ENCODE measurements at places on chromosomes 7 and 10.
A peak's percentile ranks its signal among the peaks of the same experiment; 100 is the strongest.

- DNase-seq: peak; percentile 98
These were observed at the start of gene SHOC2 for GRCh38 chr10:110919349-110919931. Gene SHOC2 (plus strand): TSS chr10:110919604. CDS start chr10:110964359, 44,755 bp downstream.

DNA sequence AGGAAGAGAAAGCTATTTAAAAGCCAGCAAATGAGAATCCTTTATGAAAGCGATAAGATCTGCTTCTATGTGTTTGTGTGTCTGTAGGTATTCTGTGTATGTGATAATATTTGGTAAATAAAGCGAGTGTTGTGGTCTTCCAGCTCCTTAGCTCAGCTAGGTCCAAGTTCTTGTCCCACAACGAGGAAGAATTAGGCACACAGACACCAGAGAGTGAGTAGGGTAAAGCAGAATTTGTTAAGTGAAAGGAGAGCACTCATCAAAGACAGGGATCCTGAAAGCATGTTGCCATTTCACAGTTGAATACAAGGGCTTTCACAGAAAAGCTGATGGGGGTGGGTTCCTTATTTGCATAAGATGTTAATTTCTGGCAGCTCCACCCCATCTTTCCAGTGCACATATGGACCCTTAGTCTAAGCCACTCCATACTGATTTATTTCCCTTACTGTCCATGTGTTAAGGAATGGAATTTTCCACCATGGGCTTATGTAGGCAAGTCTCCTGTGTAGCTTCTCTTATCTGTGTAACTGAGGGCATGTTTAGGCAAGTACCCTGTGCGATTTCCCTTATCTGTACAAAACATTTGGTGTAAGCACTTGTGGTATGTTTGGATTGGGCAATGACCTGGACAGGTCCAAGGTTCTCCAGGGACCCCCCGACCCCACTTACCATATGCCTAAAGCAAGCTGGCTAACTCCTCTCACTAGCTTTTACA lies 165.9 kb upstream of the VIPR2 start:
- no peak for DNase-seq

DNA sequence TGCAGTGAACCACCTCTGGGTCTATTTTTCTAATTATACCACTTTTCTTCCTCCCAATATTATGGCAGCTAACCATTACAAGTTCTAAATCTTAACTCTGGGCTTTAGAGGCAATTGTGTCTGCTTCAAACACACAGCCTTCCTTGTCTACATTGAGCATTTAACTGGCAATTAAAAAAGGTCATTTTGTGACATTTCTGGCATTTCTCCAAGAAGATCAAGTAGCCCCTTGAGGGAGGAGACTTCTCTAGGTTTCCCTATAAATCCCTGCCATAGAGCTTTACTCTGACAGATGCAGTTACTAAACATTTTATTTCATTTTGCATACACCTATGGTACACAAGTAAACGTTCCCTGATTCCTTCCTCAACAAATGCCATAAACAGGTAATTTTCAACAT lies 33.4 kb upstream of the FAM133B start:
- DNase-seq: no peak

GRCh38 chr7:102988631-102989560 lies 76.1 kb downstream of the LRRC17 start:
- DNase-seq: no peak

GRCh38 chr10:85008488-85009184 lies 680.2 kb downstream of the CCSER2 start:
- no peak for DNase-seq

DNA sequence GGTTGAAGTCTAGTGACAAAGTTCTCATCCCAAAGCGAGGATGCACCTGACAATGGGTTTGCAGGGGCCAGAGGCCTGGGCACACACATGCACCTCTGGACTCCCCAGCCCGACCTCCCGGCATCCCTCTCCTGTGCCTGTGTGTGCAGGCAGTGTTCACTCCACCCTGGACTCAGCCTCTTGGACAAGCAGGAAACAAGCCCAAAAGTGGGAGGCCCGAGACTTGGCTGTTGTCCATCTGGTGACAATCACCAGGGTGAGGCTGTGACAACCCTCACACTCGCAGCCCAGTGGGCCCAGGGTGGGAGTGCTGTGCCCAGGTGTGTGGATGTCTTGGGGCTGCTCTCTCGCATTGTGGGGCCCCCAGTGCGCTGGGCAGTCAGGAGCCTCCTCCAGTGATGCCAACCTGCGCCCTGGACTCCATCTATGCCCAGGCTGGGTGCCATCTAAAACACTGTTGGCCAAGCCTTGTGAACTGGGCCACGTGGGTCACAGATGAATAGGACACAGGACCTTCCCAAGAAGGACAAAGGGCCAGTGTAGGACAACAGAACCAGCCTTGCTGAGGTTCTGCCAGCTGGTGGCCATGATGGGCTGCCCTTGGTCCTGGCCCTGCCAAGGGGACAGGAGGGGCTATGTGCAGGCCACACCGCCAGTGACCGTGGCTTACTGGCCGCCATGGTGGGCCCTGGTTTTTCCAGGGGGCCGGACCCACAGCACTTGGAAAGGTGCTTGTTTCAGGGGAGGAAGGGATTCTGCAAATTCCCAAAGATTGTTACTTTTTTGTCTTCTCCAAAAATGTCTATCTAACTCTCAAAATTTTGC lies 144.3 kb downstream of the TCERG1L start:
- no peak for DNase-seq

GRCh38 chr7:111855842-111856227 lies 293.5 kb upstream of the IMMP2L start:
- DNase-seq: no peak

GRCh38 chr7:31475368-31475767 lies 38.5 kb upstream of the ITPRID1 start:
- DNase-seq: no peak

- no peak for DNase-seq
These were observed 49.6 kb downstream of the KCNH2 start for GRCh38 chr7:150928541-150928940.

DNA sequence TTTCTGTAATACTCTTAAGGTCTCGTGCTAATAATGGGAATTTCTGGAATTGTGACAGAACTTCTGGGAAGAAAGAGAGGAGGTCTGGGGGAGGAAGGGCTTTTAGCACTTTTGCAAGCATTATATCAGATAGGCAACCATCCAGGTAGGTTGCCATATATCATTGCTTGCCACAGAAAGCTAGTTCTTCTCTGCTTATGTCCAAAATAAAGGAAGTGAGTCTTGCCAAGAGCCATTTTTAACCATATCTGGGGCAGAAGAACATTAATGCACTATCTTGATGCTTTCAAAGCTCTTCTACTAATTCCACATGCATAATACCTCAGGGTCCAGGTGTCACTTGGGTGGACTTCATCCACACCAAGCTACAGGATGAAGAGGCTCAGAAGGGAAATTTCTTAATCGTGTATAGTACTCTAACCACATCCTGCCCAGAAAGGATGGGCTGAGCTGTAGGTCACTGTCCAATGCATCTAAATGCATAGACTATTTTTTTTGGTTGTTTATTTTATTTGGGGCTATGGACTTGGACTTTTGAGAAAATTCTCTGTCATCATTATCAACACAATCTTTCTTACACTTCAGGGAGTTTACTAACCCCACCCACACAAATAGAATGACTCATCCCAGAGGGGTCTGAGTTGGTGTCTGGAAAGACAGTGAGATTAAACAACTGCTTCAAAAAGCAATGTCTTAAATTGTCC lies 68.9 kb upstream of the ADO start:
- no peak for DNase-seq

DNA sequence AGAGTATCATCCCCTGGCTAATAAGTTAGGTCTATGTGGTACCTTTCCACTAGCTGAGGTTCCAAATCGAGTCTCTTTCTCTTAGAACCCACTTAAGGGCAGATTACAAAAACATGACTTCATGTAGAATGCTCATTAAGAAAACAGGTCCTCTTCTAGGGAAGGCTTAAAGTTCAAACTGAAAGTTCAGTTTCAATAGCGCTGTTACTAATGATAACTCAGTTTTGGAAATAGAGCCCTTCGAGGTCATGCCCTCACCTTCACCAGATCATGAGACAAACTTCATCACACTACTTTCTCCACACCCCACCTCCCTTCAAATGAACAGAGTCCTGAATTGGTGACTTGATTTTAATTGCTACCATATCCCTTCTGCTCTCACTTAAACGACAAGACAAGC lies 26.2 kb downstream of the HGF start:
- no peak for DNase-seq

DNA sequence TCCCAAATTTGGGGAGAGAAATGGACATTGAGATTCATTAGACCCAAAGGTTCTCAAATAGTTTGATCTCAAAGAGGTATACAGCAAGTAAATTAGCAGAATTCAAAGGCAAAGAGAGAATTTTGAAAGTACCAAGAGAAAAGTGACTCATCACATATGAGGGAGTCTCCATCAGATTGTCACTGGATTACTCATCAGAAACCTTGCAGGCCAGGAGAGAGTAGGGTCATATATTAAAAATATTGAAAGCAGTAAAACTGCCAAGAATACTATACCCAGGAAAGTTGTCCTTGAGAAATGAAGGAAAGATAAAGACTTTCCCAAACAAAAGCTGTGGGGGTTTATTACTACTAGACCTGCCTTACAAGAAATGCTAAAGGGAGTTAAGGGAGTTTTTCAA lies 140.6 kb downstream of the TMEM168 start:
- DNase-seq: no peak

DNA sequence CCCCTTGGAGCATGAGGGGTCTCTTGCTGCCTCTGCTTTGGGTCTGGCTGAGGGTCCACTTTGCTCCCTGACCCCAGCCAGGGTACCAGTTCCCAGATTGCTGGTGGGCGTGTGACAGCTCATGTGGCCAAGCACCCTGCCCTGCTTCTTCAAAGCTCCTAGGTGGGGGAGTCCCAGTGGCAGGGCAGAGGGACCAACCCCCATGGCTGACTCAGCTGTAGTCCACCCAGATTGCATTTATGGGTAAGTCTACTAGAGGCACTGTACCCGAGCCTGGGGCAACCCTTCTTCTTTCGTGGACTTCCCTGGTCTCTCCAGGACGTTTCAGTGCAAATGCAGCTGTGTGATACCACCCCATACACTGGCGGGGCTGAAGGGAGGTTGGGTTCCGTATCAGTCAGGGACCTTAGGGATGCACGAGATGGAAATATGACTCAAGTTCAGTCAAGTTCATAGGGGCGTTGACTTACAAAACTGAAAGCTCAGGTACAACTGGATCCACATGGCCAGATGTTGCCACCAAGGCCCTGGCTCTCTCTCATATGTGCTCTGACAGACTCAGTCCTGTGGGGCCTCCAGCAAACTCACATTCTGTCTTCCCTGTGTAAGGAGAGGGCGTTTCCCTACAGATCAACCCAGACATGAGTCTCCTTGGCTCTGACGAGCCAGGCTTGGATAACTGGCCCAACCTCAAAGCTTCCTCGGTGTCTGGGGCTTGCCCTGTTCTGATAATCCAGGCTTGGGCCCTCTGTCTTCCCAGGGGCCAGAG lies 13.6 kb downstream of the PTPRE start:
- DNase-seq: no peak

DNA sequence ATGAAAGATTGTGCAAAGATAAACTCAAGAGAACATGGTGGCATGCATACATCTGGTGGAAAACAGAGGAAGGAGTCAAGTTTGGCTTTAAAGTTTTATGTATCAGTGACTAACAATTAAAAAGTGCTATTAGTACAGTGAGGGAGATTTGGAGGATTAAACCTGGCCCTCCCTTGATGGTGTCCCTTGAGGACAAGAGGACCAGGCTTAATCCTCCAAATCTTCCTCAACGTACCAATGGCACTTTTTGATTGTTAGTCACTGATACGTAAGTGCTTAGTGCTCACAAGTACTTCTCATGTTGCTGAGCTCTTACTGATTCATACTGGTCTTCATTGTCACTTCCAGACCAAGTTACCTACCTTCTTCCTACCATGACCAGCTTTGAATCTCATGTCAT lies 47.2 kb upstream of the SEMA3E start:
- no peak for DNase-seq

GRCh38 chr10:122525788-122526187 lies 34.8 kb upstream of the DMBT1 start:
- no peak for DNase-seq

GRCh38 chr10:84306751-84307384 lies 21.5 kb upstream of the CCSER2 start:
- DNase-seq: no peak

- DNase-seq: no peak
These were observed 3.0 kb upstream of the LIPK start for GRCh38 chr10:88702848-88703597.

DNA sequence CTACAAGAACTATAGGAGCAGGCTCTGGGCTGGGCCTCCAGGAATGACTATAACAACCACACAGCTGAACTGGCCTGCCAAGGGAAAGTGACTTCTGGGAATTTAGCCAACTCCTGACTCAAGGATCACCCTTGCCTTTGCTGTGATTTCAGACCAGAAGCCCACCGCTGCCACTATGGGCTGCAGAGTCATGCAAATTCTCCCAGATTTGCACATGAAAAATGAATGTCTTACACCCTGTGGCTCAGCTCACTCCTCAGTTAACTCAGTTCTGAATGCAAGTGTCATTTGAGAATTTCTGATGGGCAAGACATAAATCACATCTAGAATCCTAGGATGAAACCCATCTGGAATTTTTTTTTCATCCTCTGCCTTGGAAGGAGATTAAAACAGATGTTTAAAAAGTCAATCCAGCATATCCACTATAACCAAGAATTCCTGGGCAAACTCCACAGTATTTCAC lies 186.5 kb upstream of the BET1 start:
- no peak for DNase-seq

- no peak for DNase-seq
These were observed 10.7 kb downstream of the LBX1 start for GRCh38 chr10:101218351-101219138.

DNA sequence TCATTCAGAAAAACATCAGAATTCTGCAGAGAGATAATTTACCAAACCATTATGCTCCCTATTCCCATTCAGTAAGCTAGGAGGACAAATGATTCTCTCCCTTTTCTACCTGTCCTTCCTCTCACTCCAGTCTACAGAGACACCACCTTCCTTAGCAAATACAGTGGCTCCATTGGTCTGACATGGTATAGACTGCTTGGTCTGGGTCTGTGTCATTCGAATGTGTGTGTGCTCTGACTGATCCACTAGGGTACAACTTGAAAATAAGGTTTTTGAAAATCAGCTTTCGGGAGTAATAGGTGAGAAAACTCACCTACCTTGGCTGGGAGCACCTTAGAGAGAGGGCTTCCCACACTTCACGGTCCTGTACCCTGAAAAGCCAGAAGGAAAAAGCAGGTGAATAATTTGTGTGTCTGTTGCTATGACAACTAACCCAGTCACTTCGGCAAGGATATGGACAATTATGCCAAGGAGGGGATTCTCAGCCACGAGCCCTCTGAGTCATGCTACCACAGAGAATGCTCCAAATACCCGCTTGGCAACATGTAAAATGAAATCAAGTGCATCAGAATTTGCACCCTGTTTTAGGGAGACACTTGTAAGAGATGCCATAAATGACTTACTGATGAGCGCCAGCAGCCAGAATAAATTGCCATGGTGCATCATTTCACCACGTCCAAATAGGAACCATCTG lies 114.5 kb upstream of the PRKCQ start:
- DNase-seq: no peak

DNA sequence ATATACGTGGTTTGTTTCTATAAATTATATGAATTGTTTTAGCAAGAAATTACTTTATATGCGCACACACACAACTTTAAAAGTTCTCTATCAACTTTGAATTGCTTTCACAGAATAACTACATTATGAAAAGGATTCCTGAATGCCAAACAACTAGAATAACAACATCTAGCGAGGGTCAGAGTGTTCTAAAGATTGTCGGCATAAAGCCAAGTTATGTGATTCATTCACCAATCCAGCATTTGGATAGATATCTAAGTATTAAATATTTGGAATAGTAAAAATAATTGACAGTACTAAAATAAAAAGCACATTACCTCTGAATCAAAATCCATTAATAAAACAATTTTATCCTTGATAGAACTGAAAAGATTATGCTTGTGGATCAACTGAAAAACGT lies 125.3 kb upstream of the AMPH start:
- no peak for DNase-seq

GRCh38 chr7:106535234-106535932 lies 125.6 kb downstream of the CCDC71L start:
- no peak for DNase-seq
